ENCODE measurements at places on chromosomes 13 and 19. TPM values are rescaled to one million over a fixed set of nuclear protein-coding genes. Genes with fewer than 3 reads are reported as not detected.

The BRME1 gene
- 6.1 TPM for total RNA-seq

The C19orf85 gene
- total RNA-seq = not detected

DNA sequence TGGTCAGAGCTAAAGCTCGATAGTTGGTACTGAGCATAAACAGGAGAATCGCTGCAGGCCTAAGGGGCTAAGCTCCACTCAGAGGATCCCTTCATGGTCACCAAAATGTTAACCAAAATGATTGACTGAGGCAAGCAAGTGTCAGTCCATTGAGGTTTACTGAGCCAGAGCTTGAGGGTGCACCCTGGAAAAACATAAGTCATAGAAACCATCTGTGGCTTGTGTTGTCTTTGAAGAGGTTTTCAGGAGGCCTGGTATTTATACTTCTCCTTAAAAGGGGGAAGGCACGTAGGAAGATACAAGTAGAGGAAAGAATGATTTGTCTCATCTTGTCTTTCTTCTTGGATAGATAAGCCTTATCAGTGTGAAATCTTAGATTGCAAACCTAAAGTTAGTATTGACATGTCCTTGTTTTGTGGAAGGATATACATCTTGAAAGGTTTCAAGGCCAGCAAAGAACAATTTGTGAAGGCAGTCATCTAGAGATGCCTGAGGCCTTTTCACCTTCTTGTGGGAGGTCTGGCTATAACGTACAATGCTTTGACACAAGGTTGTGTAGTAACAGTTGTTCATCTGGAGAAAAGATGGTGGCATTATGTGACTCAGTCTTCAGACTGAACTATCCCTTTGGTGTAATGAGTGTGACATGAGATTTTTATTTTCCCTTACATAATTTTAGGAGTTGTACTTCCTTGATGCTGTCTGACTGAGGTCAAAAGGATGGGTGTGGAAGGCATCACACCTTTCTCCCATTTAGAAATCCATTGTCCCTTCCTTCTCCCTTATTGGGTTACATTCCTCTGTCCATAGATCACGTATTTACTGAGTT lies 14.7 kb upstream of the CEACAM6 start:
- no peaks in the 10 kb centered on the region for H3K36me3 ChIP-seq
- DNase-seq = no peak
- no peaks in the 10 kb centered on the region for H3K4me1 ChIP-seq
- no peak overlapping the region for H3K27ac ChIP-seq
- H3K4me3 ChIP-seq = no peak overlapping the region

The ZNF132 gene
- 3.5 TPM for total RNA-seq

GRCh38 chr13:30810261-30810701 lies 74.9 kb downstream of the ALOX5AP start:
- peaks cover 2% of the 10 kb centered on the region for H3K4me1 ChIP-seq
- no peak overlapping the region for H3K27ac ChIP-seq
- H3K4me3 ChIP-seq = no peak overlapping the region

The ZNF667 gene
- total RNA-seq = not detected

GRCh38 chr19:37468961-37469777 lies at the start of gene ZNF570:
Gene ZNF570, plus strand, starts transcription at chr19:37469356. Its CDS starts 999 bp downstream, at chr19:37470355.
- peaks cover 18% of the 10 kb centered on the region for H3K4me1 ChIP-seq
- H3K36me3 ChIP-seq = peaks cover 12% of the 10 kb centered on the region
- H3K4me3 ChIP-seq = peak within 1 kb of the TSS; percentile 98
- DNase-seq = peak; percentile 73

The CYP2A7 gene
- not detected for total RNA-seq

DNA sequence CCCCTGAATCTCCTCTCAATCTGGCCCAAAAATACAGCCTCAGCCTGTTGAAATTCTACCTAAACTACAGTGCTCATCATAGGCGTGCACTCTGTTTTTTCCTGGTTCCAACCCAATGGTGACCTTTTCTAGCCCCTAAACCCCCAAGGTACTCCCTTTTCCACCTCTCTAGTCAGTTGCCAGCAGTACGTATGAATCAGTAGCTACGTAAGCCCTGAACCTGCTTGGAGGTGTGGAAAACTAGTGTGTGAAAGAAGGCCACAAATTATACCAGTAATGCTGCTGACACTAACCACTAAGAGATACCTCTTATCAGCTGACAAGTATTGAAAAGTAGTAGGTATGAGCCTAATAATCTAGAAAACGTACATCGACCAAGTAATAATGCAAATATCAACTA lies 60.9 kb downstream of the FOXO1 start:
- H3K4me1 ChIP-seq = no peaks in the 10 kb centered on the region
- H3K4me3 ChIP-seq = no peak overlapping the region
- no peak for DNase-seq
- peaks cover 2% of the 10 kb centered on the region for H3K36me3 ChIP-seq
- H3K27me3 ChIP-seq = no peaks in the 10 kb centered on the region

DNA sequence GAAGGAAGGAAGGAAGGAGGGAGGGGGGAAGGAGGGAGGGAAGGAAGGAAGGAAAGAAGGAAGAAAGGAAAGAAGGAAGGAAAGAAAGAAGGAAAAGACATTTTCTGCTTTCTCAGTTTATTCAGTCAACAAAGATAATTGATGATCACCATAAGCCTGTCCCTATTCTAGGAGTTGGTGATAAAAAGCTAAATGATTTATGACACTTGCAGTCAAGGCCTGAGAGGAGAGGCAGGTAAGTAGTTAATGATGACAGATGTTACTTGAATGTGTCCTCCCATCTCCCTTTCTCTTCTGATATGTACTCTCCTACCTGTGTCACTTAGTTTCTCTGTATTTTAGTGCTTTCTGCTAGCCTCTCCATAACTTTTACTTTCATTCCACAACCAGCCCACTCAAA lies 141.3 kb downstream of the SLITRK6 start:
- no peaks in the 10 kb centered on the region for H3K27me3 ChIP-seq
- no peak overlapping the region for H3K4me3 ChIP-seq
- H3K4me1 ChIP-seq = peaks cover 8% of the 10 kb centered on the region
- DNase-seq = no peak

GRCh38 chr19:40701758-40702157 lies 11.3 kb upstream of the NUMBL start:
- no peaks in the 10 kb centered on the region for H3K27me3 ChIP-seq
- H3K36me3 ChIP-seq = peaks cover 20% of the 10 kb centered on the region

- no peak overlapping the region for H3K4me3 ChIP-seq
- H3K27me3 ChIP-seq = peaks cover 2% of the 10 kb centered on the region
- peaks cover 3% of the 10 kb centered on the region for H3K4me1 ChIP-seq
- peak overlapping the region; percentile 83 for H3K27ac ChIP-seq
These were observed 2.9 kb upstream of the RCN3 start for GRCh38 chr19:49524812-49525455.

The C19orf67 gene
- total RNA-seq = 0.43 TPM

- no peak for DNase-seq
- H3K36me3 ChIP-seq = no peaks in the 10 kb centered on the region
- no peak overlapping the region for H3K4me3 ChIP-seq
- H3K27ac ChIP-seq = no peak overlapping the region
- H3K27me3 ChIP-seq = peaks cover 6% of the 10 kb centered on the region
- peaks cover 12% of the 10 kb centered on the region for H3K4me1 ChIP-seq
These were observed 22.8 kb upstream of the GAS6 start for GRCh38 chr13:113886561-113887112.

The DLEU7 gene
- 0.50 TPM for total RNA-seq

- H3K4me1 ChIP-seq = peaks cover 15% of the 10 kb centered on the region
- no peak overlapping the region for H3K27ac ChIP-seq
- H3K27me3 ChIP-seq = peaks cover 12% of the 10 kb centered on the region
- H3K4me3 ChIP-seq = no peak overlapping the region
- peaks cover 3% of the 10 kb centered on the region for H3K36me3 ChIP-seq
- no peak for DNase-seq
These were observed 4.8 kb upstream of the TM9SF2 start for GRCh38 chr13:99496184-99497142.

The BST2 gene
- total RNA-seq = 0.60 TPM

DNA sequence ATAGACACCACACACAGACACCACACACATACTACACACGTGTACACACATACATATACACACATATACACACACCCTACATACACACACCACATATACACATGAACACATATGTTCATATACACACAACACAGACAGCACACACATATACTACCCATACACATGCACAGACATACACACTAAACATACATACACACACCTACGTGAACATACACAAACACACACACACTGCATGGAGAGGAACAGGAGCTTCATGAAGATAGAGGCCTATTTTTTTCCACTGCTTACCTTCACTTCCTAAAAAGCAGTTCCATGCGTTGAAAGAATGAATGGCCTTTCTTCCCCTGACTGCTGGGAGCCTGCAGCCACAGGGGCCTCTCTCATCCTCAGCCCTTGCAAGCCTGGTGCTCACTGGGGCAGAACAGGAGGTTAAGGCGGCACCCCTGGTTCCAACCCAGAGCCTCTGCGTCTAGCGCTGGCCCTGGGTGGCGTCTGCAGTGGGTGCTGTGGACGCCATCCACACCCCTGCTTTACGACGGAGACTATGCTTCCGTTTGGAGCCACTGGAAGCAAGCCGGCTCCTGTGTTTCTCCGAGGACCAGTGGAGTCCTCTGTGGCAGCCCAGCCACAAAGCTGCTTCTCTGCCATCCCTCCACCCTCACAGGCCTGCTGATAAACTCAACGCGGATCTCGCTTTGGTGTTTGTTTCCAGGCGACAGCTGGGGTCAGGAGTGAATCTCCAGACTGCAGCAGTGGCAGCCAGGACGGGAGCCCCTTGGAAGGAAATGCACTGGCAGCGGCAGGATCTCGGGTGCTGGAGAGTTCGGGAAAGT lies 1.9 kb upstream of the RASA3 start:
- no peak overlapping the region for H3K27ac ChIP-seq
- H3K36me3 ChIP-seq = no peaks in the 10 kb centered on the region
- peak overlapping the region; percentile 61 for H3K4me3 ChIP-seq
- peaks cover 17% of the 10 kb centered on the region for H3K4me1 ChIP-seq

- no peaks in the 10 kb centered on the region for H3K4me1 ChIP-seq
- H3K27ac ChIP-seq = no peak overlapping the region
- no peak overlapping the region for H3K4me3 ChIP-seq
- DNase-seq = no peak
- no peaks in the 10 kb centered on the region for H3K27me3 ChIP-seq
These were observed 24.7 kb downstream of the ZNF136 start for GRCh38 chr19:12187625-12188024.
